Kidney epithelial cell (primary cell): ENCODE measurements at places on chromosomes 6 and 20. TPM values are rescaled to one million over a fixed set of nuclear protein-coding genes. Genes with fewer than 3 reads are reported as not detected.

The PTPRT gene
- total RNA-seq = 0.25 TPM in 1 of 2 replicates, not detected in the other

The DAAM2 gene
- 1.3 and 2.5 TPM in 2 replicates for total RNA-seq

The TRIM15 gene
- total RNA-seq = not detected in 2 replicates

The OPN5 gene
- total RNA-seq = not detected in 2 replicates

The CST3 gene
- total RNA-seq = 303 and 381 TPM in 2 replicates

The TRIM31 gene
- total RNA-seq = not detected in 2 replicates

The L3MBTL1 gene
- 6.0 and 14.6 TPM in 2 replicates for total RNA-seq

The TCF21 gene
- 0.33 and 0.68 TPM in 2 replicates for total RNA-seq
